ENCODE measurements at places on chromosomes 6 and 20.

GRCh38 chr6:161802231-161802630, 528.4 kb upstream of the AGPAT4 start:
- no peak for DNase-seq

- no peak for DNase-seq
Measured at GRCh38 chr6:1227600-1227934, 84.3 kb upstream of the FOXQ1 start.

DNA sequence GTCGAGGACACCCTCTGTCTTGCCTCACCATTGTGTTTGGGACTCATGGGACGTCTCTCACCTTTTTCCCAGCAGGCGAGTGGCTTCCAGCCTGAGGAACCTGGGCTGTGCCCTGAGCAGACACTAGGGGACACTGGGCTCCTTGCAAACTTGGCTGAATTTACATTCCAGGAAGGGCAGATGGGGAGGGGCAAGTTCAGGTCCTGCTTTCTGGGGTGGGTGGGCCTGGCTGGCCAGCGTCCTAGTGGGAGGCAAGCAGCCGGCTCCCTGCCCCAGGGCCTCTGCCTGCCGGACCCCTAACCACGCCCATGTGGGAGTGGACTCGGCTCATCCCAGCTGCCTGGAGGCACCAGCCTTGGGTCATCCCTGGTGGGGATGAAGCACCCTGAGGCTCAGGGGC, 48.2 kb upstream of the MLN start:
- no peak for DNase-seq

DNA sequence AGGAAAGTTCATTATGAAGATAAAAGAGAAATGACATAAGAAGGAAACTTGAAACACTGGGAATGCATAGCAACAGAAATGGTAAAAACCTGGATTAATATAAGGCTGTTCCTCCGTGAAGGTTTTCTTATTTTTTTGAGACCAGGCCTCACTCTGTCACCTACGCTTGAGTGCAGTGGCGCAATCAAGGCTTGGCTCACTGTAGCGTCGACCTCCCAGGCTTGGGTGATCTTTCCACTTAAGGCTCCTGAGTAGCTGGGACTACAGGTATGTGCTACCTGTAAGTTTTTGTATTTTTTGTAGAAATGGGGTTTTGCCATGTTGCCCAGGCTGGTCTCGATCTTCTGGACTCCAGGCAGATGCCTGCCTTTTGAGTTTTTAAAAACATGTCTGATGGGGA, 51.7 kb downstream of the PANK2 start:
- no peak for DNase-seq

DNA sequence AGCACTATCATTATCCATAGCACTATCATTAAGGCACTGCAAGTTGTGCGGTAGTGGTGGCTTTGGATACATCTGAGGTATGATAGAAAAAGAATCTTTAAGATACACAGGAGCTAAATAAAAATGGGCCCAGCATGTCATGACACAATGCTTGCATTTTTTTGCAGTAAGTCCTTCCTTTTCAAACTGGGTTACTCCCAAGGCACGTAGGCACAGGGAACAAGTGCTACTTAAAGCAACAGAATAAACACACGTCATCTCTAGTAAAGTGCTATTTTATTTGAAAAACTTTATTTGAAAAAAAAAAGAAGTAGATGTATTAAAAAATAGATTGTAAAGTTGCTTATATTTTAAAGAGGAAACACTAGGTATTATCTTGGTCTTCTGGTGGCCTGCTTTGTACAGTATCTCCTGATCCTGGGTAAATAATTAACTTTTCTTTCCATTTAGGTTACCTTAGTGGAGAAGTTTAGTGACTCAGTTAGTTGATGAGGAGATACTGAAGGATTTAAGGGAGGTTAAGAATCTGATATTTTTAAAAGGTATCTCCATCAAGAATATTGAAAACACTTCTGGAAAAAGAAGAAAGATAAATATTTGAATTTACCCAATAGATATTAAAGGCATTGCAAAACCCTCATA, 129.6 kb downstream of the EDN1 start:
- DNase-seq, result no peak

DNA sequence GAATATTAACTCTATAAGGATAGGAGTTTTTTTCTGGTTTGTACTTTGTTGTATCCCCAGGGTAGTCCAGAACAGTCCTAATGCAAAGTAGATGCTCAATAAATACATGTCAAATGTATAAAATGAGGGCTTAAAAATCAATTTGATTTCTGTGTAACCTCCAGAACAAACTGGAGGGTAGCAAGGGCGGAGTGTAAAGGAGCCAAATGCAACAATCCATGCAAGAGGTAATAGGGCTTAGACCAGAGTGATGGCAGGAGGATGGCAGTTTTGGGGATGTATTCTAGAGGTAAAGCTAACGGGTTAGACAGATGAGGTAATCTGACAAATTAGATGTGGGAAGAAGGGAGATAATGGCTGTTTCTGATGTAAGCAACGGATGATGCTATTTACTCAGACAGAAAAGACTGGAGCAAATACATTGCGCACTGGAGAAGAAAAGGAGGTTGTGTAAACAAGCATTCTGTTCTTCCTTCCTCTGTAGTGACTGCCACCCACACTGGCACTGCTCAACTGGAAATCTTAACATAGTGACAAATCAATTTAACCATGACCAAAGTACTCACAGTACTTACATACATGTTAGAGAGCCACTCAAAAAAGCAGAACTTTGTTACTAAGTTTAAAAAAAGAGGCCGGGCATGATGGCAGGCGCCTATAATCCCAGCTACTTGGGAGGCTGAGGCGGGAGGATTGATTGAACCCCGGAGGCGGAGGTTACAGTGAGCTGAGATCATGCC, 2.0 kb downstream of the ZNF318 start:
- no peak for DNase-seq

DNA sequence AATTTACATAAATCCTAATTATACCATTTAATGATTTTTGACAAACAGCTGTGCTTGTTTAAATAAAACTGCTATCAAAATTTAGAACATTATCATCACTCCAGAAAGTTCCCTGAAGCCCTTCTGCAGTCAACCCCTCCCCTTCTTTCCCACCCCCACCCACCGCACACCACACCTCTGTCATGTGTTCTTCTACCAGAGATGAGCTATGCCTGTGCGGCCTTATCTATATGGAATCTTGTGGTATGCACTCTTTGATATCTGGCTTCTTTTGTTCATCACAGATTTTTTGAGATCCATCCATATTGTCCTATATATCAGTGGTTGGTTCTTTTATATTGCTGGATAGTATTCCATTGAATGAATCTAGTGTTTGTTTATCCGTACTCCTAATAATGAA, 7.2 kb downstream of the MYLIP start:
- DNase-seq, result peak; percentile 76

- DNase-seq, result no peak
Measured at GRCh38 chr6:75450903-75451302, 42.7 kb downstream of the FILIP1 start.

GRCh38 chr20:7703551-7703961, 236.7 kb downstream of the HAO1 start:
- no peak for DNase-seq

GRCh38 chr6:84103029-84103428, 69.5 kb downstream of the MRAP2 start:
- DNase-seq, result no peak

DNA sequence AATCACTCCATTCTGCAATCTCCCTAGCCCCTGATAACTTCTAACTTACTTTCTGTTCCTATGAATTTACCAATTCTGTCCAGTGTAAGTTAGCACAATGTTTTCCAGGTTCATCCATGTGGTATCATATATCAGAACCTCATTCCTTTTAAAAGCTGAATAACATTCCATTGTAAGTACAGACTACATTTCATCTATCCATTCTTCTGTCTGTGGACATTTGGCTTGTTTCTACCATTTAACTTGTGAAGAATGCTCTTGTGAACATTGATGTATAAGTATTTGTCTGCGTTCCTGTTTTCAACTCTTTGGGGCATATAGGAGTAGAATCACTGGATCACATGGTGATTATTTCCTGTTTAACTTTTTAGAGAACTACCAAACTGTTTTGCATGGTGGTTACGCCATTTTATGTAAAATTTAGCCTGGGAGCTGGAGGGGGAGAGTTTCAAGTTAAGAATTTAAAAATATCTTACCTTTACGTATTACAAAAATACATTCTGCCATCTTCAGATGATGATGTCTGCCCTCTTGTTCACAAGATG, 156.5 kb downstream of the BTBD3 start:
- DNase-seq, result no peak

- no peak for DNase-seq
Measured at GRCh38 chr6:163756079-163756478, 341.6 kb downstream of the QKI start.

GRCh38 chr6:98764373-98764911, 69.9 kb upstream of the POU3F2 start:
- no peak for DNase-seq

DNA sequence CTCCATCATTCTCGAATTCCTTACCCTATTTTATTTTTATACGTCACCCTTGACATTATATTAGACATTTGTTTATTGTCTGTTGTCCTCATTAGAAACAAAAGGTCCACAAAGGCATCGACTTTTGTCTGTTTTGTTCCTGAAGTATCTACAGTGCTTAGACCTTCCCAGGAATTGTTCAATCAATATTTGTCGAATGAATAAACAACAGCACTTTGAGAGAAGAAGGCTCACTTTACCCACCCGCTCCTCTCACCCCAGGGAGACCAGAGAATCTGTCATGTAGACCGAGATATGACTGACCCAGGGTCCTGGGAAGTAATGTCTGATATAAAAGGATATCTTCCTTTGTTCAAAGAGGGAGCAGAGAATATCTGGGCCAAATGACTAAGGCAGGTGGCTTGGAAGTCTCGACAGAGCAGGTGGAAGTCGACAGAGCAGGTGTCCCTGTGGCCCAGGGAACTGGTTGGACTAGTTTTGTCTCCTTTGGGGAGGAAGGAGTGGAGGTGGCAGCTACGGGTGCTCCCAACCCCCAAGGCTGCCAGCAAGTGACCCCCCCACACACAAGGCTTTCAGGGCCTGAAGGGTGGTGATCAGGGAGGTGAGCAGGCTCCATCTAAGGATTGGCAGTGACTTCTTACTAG, 14.8 kb upstream of the CHMP4B start:
- no peak for DNase-seq

DNA sequence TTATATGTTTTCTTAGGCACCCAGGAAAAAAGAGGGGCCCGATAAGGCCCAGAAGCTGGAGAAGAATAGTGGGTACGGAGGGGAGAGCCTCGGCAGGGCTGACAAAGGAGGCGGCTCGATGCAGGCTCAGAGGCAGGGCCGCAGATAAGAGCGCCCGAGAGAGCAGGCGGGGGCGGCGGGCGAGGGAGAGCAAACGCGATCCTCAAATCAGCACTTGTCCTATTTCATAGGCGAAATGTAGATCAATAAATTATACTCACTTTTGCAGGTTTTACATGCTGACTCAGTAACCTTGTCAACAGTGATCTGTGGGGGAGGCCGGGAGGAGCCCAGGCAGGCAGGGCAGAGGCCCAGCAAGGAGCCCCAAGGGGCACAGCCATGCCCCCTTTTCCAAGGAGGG, 42.6 kb downstream of the GRM4 start:
- DNase-seq, result no peak

GRCh38 chr6:144055121-144055931, 40.0 kb downstream of the SF3B5 start:
- DNase-seq, result peak; percentile 67

GRCh38 chr6:126831461-126831860, 287.0 kb upstream of the RSPO3 start:
- no peak for DNase-seq

- no peak for DNase-seq
Measured at GRCh38 chr20:51028616-51029212, 5.8 kb upstream of the KCNG1 start.

DNA sequence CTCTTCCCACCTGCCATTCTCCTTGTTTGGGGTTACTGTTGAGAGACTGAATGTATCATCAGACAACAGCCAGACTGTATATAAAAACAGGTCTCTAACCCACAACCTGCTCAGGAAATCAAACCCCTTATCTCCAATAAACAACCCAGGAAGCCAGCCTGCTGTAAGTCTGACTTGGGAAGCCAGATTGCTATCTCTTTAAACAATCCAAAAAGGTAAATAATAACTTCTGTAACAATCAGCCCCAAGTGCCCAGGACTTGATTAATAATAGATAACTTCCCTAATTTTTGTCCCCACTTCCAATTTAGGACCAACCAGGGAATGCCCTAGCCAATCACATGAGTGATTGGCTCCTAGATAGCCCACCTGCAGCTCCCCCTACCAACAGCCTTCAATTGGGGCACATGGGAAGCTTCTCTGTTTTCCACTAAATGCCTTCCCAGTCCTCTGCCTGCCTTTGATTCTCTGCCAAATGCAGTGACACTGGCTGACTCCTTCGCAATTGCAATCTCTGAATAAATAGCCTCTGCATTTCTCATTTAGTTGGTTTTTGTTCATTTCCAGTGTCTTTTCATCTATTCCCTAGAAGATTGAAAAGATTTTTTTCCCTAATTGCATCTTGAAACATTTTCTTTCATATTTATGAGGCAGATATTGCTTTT, 117.1 kb upstream of the TAB2 start:
- DNase-seq, result no peak

DNA sequence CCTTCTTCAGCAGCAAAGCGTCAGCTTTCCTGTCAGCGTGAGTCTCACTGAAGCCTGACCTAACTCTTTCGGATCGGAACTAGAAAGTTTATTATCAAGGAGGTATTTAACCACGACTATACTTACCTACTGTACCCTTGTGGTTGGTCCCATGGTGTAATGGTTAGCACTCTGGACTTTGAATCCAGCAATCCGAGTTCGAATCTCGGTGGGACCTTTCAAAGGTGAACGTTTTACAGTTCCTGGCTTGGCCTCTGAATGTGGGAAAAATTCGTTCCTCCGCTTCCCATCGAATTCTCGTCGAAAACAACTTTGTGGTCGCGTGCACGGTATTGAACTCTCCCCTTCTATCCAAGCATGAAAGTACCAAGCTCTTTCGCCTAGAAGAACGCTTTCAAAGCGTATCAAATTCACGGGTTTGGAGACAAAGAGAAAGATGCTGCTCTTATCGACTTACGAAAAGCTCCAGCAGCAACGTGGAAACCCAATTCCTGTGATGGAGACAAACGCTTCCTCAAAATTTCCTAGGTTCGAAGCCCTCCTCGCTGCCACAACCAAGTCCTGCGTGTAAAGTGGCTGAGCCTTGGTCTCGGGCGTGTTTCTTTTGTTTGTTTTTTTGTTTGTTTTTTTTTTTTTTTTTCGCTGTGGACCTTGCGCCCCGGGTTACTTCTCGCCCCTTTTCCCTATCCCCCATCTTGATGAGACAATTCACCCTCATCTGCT, 63.7 kb downstream of the GPX5 start:
- peak; percentile 3 for DNase-seq

- DNase-seq, result no peak
Measured at GRCh38 chr6:34457382-34457741, 8.5 kb upstream of the PACSIN1 start.

- no peak for DNase-seq
Measured at GRCh38 chr20:5031206-5031557, 29.9 kb upstream of the SLC23A2 start.

GRCh38 chr20:40813029-40813431, 124.0 kb upstream of the MAFB start:
- no peak for DNase-seq

GRCh38 chr6:6709106-6709505, 120.6 kb downstream of the LY86 start:
- no peak for DNase-seq

- DNase-seq, result no peak
Measured at GRCh38 chr6:122789182-122790027, at the start of gene SMPDL3A. TSS of gene SMPDL3A (plus strand) at chr6:122789258. CDS start at chr6:122789347, 89 bp downstream.

- DNase-seq, result no peak
Measured at GRCh38 chr20:48003021-48003420, 217.7 kb upstream of the SULF2 start.
